CD4-positive, alpha-beta T cell treated with Interleukin-21 for 1 hour (primary cell): ENCODE measurements at places on chromosomes 16 and 17.

- DNase-seq = no peak
These were observed 54.9 kb downstream of the IKZF3 start for GRCh38 chr17:39809221-39809620.

GRCh38 chr17:4545217-4545951 is 9.8 kb downstream of the MYBBP1A start:
- no peak for DNase-seq

DNA sequence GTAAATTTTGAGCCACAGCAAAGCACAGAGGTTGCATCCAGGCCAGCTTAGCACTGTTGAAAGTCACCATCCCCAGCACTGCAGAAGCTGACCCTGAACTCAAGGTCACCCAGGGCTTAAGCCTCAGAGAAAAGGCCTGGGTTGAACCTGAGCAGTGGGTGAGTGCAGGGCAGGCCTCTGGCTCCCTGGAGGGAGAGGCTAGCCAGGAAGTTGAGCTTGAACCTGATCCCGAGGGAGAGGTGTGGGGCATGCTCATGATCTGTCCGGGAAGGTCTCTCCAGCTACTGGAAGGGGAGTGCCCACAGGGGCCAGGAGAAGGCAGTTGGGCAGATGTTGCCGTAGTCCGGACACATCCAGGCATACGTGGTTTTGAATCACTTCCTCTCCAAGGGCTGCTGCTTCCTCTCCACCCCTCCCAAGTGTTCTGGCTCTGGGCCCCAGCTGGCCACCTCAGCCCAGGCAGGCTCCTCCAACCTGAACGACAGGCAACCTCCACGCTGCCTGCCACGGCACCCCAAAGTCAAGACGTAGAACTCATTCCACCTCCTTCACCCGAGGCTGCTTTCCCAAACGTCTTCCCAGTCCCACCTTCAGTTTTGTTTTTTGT is 18.4 kb downstream of the CARHSP1 start:
- no peak for DNase-seq

- DNase-seq = no peak
These were observed 162.4 kb upstream of the FAM20A start for GRCh38 chr17:68763562-68763961.

- DNase-seq = no peak
These were observed 55.5 kb downstream of the HS3ST4 start for GRCh38 chr16:25747160-25747758.

GRCh38 chr16:51458356-51459140 is 307.5 kb upstream of the SALL1 start:
- no peak for DNase-seq

- no peak for DNase-seq
These were observed 1.1 kb upstream of the KIFC3 start for GRCh38 chr16:57803134-57803990.

DNA sequence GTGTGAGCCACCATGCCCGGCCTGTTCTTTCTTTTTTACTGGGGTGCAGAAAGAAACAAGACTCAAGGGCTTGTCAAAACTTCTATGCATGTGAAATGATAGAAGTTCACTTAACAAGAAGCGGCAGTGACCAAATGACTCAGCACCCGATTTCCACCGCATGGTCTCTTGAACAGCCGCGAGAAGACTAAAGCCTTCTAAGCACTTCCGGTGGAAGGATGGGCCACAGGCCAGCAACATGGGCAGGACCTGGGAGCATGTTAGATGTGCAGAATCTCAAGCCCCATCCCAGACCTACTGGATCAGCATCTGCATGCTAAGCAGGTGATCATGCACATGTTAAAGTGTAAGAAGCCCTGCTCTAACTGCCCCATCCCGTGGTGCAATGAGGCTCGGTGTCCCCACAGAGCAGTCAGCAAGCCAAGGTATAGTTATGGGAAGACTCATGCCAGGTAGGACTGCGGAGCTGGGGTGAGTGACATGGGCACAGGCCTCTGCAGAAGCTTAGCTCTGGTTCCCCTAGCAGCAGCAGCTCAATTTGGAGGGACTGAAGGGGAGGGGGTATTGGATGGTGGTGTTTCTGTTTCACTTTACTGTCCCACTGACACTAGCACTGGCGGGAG is 88.5 kb upstream of the HNF1B start:
- DNase-seq = no peak

DNA sequence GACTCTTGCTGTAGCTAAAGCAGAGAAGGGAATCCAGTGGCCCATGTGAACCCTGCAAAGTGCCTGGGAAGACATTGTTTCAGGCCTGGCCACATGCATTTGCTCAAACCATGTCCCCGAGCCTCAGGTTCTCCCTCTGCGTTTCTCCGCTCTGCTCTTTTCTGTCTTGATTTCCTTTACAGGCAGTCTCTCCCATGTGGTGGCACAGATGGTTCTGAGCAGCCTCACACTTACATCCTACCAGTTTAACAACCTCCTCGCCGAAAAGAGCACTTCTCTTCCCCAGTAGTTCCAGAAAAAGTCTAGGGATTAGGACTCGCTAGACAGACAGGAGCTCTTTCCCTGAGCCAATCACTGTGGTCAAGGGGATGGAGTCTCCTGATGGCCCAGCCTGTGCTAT is 28.3 kb upstream of the MYH10 start:
- DNase-seq = no peak

DNA sequence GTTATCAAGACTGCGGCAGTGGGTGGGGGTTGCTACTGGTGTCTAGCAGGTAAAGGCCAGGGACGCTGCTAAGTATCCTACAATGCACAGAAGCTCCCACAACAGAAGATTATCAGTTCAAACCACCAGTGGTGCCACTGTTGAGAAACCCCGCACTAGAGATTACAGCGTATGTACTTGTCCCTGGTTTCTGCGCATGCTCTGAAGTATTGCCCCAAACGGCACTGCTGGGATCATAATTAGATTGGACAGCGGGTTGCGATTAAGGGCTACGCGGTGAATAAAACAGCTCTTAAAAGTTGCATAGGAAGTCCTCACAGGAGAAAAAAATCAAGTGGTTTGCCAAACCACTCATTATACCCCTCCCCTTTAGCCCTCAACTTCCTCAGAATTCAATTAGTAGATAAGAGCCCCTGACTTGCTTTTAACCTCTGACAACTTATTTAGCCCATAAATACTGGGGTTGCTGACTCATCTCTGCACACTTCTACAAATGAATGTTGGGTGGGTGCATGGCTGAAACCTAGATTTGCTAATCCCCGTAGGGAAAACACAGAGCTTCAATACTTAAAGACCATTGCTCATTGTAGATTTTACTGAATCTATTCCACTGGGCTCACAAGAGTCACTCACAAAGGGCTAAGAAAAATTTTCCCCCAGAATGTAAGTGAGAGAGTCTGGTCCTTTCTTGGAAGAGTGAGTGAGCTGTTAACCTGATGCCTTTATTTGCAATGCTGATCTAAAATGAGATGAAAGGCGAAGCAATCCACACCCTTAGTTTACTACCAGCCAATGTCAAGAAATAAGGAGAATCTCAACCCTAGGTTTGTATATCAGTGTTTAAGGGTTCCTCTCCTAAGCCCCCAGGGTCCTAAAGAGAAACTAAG is 91.8 kb downstream of the RGS9 start:
- peak; percentile 61 for DNase-seq

GRCh38 chr17:81313776-81314397 is 18.8 kb upstream of the SLC38A10 start:
- no peak for DNase-seq

DNA sequence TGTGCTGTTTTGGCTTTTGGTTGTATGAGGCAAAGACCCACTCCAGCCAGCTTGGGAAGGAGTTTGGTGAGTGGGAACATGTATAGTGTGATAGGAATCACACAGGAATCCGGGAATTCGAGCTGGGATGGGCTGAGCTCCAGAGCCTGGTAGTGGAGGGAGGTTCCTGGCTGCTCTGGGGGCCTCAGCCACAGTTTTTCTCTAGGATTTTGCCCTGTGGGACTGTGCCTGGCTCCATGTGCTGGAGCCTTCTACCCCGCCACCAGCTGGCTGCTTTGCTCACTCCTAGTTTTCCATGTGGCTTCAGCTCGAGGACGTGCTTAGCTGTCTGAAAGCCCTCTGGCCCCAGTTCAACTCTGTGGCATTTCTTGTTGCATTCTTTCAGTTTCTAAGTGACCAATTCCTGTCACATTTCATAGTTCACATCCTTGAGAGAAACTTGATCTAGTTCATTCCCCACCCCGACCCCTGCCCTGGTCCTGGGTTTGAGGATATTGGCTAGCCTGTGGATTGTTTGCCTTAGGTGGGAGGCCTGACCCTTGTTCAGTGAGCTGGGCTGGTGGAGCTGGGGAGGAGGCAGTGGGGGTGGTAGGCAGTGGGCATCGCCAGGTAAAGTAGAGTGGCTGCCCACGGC is 5.0 kb downstream of the SEC14L1 start:
- no peak for DNase-seq

DNA sequence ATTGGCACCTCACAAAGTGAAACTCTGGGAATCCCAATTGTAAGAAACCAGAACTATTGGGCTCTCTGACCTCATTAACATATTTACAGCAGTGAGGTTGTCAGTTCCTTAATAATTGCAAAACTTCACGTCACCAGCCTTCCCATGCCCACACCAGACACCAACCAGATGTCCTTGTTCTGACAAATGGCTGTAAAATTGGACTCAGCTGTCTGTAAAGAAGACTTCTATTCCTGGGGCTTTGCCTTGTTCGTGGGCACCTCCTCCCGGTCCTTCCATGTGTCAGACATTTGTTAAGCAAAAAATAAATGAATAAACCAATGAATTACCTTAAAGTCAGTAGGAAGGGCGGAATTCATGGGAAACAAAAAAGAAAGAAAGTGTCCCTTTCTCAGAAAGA is 284.3 kb upstream of the CDH11 start:
- DNase-seq = no peak

DNA sequence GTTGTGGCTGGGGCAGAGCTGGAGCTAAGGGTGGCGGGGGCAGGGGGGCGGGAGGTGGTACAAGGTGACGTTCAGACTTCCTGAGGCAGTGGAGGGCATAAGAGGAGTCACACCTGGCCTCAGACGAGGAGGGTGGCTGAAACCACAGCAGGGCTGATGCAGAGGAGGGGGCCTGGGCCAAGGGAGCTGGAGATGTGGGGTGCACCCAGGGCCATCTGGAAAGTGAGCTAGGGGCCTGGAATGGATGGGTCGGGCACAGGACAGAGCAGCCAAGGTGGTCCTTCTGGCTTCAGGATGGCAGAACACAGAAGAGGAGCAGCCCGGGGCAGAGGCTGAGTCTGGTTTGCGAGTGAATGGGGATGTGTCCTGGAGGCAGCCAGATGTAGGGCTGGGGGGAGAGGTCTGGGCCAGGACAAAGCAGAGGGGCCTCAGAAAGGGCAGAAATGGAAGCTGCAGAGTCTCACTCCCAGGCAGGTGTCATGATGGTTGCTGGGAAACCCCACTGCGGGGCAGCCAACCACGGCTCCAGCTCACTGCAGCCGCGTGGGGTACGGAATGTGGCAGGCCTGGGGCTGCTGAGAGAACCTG is 57.6 kb downstream of the PRMT7 start:
- DNase-seq = no peak

GRCh38 chr17:1568950-1569810 is 6.6 kb upstream of the PITPNA start:
- no peak for DNase-seq

GRCh38 chr16:19196871-19197270 is 28.8 kb downstream of the SYT17 start:
- DNase-seq = no peak

GRCh38 chr16:89841275-89841674 is 13.0 kb downstream of the SPIRE2 start:
- DNase-seq = peak; percentile 60

GRCh38 chr17:2624292-2624731 is 30.9 kb downstream of the PAFAH1B1 start:
- DNase-seq = peak; percentile 1

GRCh38 chr16:3458278-3458851 is 14.9 kb downstream of the NAA60 start:
- DNase-seq = no peak

GRCh38 chr17:32755045-32755805 is 121.7 kb downstream of the MYO1D start:
- peak; percentile 68 for DNase-seq

- DNase-seq = no peak
These were observed 6.6 kb downstream of the GID4 start for GRCh38 chr17:18045691-18046350.
